Esophagus muscularis mucosa (tissue), 4 donors: ENCODE measurements at places on chromosomes 4 and X. TPM values are rescaled to one million over a fixed set of nuclear protein-coding genes. Genes with fewer than 3 reads are reported as not detected.

NPY1R gene
- 2.4 TPM for total RNA-seq

PAGE5 gene
- not detected for total RNA-seq

RCHY1 gene
- total RNA-seq, result 17.7 TPM

- no peak for DNase-seq
Measured at GRCh38 chr4:54400802-54401201, 171.7 kb downstream of the PDGFRA start.

- no peak for DNase-seq
Measured at GRCh38 chr4:133759428-133759827, 442.2 kb downstream of the PABPC4L start.

DNA sequence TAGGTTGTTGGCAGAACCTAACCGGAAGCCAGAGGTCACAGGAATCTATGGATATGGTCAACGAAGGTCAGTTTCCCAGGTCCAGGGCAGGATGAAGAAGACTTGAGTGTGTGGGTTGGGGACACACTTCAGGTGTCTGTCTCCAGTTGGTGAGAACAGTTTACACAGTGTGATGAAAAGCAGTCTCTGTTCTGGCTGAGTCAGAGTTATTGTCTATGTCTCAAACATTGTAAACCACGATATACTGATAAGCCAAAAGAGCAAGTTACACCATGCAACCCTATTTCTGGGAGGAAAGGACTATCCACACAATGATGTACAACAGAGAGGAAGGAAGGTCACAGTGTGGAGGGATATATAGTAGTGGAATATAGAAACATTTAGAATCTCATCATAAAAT is 187.1 kb upstream of the C1QTNF7 start:
- no peak for DNase-seq

DNA sequence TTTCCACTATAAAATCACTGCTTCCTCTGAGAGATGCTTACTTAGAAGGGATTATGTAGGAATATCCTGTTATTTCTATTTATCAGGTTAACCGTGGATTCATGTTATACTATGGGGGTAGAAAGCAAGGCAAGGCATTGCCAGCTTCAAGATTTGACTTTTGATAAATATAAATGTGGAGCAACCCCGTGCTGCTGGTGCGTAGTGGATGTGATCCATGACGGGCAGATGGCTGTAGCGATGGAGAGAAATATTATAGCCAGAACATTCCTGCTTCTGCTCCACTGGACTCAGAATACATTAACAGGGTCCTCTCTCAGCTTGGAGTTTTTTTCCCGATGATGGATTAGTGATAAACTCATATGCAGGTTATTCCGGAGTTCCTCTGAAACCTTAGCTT is 157.6 kb downstream of the TENM3 start:
- peak; percentile 31 for DNase-seq

DNA sequence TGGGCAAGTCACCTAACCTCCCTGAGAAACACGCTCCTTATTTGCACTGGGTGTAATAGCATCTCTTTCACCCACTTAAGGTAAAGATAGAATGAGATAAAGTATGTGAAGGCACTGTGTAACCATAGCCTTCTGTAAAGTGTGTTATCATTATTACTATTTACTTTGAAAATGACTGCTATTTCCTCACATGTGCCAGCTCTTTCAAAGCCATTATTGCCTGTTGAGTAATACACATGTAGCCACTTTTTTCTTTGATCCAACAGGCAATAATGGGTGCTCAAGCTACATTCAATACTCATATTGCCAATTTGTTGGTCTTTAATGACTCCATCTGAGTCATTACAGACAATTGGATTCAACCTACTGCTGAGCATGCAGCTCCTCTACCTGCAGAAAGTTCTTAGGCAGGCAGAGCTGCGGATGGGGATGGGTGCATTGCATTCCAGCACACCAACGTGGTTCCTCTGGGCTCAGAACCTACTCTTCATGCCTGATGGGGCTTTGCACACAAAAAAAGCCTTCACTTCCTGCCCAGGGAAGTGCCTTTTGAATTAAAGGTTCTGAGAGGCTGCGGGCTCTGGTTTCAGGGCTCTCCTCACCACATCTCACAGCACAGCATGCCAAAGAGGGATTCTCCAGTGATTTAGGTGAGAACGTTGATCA is 9.7 kb downstream of the PTCHD1 start:
- DNase-seq, result no peak

DNA sequence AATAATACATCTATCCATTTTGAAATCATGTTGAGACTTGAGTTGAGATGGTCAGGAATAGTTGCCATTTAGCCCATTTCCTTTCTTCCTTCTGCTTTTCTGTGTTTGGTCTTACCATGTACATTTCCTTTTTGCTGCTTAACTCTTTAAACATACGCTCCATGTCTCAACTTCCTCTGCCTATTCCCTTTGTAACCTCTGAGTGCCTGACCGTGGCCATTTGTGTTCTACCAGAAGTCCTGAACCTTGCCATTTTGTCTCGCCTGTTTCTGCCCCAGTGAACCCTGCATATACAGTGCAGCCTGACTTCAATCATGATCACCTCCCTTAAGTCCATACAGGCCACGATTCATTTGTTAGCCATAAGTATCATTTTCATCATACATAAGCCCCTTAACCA is 169.0 kb downstream of the RAPGEF2 start:
- DNase-seq, result no peak

DNA sequence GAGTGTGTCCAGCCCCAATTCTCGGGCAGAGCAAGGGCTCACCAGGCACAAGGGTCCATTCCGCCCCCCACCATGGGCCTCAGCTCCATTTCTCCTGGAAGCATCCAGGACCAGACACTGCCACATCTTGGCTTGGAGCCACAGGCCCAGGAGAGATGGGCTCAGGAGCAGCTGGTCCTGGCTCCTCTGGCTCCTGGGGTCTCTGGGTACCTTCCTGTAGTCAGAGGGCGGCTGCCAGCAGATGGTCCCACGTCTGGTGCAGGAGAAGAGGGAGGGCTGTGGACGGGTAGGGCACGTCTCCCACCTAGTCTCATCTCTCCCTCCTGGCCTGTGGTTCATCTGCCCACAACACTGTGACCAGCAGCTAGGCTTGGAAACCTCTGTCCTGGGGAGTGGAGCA is 8.0 kb downstream of the ATP2B3 start:
- DNase-seq, result no peak

GRCh38 chr4:97197106-97197505 is 946.2 kb downstream of the STPG2 start:
- no peak for DNase-seq

DNA sequence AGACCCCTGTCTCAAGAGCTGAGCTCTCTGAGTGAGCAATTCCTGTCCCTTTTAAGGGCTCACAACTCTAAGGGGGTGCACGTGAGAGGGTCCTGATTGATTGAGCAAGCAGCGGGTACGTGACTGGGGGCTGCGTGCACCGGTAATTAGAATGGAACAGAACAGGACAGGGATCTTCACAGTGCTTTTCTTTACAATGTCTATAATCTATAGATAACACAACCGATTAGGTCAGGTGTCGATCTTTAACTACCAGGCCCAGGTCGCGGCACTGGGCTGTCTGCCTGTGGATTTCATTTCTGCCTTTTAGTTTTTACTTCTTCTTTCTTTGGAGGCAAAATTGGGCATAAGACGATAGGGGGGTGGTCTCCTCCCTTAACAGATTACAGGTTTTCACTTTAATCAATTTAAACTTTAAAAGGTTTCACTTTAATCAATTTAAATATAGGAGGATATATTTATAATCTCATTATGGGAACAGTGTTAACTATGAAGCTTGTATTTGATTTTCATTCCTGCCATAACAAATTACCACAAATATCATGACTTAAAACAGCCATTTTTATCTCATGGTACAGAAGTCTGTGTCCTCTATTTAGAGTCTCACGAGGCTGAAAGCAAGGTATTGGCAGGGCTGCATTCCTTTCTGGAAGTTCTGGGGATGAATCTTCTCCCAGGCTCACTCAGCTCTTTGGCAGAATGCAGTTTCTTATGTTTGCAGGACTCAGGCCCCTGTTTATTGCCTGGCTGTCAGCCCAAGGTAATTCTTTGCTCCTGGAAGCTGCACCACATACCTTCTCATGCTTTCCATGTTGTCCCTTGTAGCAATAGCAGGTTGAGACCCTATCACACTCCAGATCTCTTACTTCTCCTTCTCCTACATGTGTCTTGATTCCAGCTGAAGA is 5.2 kb downstream of the SPATA4 start:
- DNase-seq, result no peak

DNA sequence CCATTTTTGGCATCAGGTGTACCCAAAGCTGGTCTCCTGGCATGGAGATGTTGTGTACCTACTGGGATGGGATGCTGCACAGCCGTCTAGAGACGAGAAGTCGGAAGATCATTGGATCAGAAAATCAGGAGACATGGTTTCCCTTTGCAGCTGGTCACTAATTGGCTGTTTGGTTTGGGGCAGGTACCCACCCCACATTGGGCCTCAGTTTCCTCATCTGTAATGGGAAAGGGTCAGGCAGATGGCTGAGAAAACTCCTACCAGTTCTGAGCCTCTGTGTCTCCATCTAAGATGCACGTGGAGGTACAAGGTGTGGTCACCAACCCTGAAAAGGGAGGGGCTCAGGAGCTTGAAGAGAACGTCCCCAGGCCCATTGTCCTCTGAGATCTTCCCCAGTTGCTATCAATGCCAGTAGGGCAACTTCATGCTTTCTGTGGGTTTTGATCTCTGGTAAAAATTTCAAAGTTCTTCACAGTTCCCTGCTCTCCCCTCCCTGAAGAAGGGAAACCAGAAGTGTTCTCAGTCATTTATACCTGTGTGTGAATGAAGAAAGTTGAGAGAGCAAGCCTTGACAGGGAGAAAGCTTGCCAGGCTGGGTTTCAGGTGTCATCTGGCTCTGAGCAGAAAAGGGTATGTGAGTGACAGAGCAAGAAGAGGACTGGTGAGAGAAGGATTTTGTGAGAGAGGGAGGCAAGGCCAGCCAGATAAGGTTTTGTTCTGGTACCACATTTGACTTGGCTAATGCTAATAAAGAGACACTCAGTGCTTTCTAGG is 15.1 kb downstream of the TSC22D3 start:
- DNase-seq, result no peak

- DNase-seq, result no peak
Measured at GRCh38 chr4:2623442-2623841, 87.0 kb downstream of the FAM193A start.

- no peak for DNase-seq
Measured at GRCh38 chrX:57573754-57574153, 18.1 kb upstream of the ZXDB start.

DNA sequence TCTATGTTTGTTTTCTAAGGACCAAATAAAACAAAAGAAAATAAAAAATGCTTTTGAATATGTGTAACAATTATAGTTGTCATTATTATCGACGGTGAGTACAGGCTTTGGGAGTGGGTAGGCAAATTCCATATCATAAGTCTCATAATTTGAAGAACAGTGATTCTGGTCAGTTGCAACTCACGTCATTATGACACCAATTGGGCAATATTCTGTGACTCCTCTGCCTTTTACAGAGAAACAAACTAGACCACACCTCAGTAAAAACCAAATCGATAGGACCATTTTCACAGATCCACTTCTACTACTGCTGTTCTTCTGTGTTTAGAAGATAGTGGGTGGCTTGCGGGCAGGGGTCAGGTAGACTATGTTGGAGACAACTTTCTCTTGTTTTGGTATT is 250.1 kb downstream of the C4orf33 start:
- DNase-seq, result no peak

DNA sequence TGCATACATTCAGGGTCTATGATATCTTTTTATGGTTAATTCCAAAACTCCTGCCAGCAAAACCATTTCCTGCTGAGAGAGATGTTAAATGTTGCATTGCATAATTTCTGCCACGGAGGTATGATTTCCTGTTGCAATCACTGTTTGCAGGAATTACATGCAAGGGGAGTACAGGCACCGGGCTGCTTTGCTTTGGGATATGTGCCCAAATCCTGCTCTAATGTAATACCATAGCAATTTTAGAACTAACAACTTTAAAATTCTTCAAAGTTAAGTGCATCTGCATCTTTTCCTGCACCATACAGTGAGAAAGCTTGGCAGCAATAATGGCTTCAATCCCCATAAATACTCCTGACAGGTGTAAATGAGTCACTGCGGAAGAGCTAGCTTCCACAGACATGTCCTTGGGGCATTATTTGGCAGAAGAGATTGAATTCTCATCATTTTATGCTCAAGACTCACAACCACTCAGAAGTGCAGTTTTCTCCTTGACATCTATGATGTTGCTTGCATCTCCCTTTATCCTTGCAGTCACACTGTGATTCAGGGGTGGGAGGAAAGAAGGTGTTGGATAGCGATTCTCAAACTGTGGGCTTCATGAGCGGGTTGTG is 29.6 kb downstream of the TRIM2 start:
- no peak for DNase-seq

GRCh38 chr4:96874657-96875056 is 1034.8 kb downstream of the PDHA2 start:
- no peak for DNase-seq

DNA sequence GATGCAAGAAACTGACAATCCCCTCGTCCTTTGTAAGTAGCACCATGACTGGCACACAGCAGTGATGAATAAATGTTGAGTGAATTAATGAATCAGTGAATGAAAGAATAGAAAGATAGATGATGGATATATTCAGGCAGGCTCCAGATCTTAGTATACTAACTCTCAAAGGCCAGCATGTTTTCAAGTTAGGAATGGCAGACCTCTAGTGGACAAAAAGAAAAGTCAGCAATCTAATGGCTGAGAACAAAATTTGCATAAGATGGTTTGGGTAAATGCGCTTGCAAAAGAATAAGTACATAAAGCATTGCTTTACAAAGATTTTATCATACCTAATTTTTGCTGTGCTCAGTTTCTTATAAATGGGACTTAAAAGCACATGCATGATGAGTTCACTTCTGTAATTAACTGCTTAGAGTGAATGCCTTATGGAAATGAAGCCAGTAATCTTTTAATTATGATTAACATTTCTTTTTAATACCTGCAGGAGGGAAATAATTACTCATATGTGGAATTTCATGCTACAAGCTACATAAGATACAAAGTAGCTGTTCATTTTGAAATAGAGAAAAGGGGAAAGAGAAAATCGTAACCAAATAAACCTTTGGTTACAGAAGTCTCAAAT is 126.9 kb upstream of the GPRIN3 start:
- DNase-seq, result no peak

DNA sequence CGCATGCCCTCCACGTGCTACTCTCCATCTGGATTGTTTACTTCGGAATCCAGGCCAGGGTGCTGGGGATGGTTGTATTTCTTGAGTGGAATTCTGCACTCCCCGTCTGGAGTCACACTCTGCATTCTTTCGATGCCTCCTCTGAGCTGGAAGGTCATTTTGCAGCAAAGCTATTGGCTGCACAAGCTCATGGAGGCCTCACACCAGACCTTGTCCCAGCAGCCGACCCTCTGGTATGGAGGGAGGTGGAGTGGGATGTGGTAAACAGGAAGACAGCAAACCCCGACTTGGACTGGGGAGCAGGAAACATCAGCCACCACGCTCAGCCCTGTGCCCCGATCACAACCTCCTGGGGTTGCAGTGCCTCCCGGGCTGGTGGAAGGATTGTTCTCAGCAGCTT is 225.3 kb upstream of the LNX1 start:
- no peak for DNase-seq

- no peak for DNase-seq
Measured at GRCh38 chrX:37083880-37084279, 75.7 kb downstream of the FAM47C start.

- no peak for DNase-seq
Measured at GRCh38 chr4:102169345-102169744, 175.9 kb downstream of the SLC39A8 start.
